Prostate gland (tissue), 2 donors: ENCODE measurements at places on chromosomes 16 and 17.

- DNase-seq = no peak
Measured at GRCh38 chr17:68169840-68170239, 78.0 kb upstream of the AMZ2 start.

GRCh38 chr17:61659437-61659836 lies 68.4 kb upstream of the NACA2 start:
- no peak for DNase-seq

DNA sequence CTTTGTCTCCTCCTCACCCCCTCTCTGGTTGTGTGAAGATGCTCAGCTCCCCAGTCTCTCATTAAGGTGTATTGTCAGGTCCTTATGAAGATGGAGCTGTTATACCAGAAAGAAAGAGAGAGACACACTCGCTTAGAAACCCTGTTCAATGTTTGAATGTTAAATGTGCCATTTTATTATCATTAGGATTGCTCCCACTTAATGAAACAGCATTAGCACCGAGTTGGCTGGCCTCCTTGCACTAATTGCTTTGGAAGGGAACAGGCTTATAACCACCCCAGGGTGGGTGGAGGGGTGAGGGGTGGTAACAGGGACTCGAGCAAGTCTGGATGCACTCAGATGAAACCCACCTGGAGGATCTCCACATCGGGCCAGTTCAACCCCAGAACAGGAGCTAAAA lies 14.4 kb downstream of the PIPOX start:
- no peak for DNase-seq

GRCh38 chr17:69213059-69213813 lies 15.4 kb downstream of the ABCA10 start:
- no peak for DNase-seq

- DNase-seq = no peak
Measured at GRCh38 chr16:4182581-4183236, 59.2 kb downstream of the SRL start.

DNA sequence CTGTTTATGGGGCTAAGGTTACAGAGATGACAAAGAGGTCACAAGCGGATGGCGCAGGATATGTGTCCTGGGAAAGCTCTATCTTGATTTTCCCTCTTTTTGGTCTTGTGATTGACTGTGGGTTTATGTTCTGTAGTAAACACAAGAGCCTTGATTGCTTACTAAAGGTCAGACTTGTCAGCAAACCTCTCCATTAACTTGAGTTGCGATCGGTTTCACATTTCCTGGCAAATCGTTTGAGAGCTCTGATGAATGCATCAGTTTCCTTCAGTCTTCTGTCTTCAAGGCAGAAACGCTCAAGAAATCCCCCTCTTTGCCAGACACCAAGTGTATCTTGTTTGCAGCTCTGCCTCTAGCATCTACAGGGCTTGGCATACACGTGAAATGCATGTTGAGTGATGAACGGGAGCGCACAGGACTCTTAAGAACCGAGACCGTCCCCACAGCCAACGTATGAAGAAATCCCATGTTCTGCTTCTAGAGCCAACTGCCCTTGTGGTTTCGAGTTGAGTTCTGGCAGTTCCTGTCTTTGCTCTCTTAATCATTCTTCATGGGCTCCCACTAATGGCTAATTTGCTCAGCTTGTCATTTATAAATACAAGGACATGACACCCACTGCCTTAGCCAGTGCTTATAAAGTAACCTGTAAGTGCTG lies 143.3 kb downstream of the PITPNC1 start:
- DNase-seq = no peak

GRCh38 chr17:43907425-43907981 lies at the start of gene MPP2:
Gene MPP2, minus strand, starts transcription at chr17:43907536. Its CDS starts 3,076 bp downstream, at chr17:43904460.
- peak; percentile 68 for DNase-seq

- no peak for DNase-seq
Measured at GRCh38 chr16:87012954-87013938, 303.9 kb downstream of the C16orf95 start.

DNA sequence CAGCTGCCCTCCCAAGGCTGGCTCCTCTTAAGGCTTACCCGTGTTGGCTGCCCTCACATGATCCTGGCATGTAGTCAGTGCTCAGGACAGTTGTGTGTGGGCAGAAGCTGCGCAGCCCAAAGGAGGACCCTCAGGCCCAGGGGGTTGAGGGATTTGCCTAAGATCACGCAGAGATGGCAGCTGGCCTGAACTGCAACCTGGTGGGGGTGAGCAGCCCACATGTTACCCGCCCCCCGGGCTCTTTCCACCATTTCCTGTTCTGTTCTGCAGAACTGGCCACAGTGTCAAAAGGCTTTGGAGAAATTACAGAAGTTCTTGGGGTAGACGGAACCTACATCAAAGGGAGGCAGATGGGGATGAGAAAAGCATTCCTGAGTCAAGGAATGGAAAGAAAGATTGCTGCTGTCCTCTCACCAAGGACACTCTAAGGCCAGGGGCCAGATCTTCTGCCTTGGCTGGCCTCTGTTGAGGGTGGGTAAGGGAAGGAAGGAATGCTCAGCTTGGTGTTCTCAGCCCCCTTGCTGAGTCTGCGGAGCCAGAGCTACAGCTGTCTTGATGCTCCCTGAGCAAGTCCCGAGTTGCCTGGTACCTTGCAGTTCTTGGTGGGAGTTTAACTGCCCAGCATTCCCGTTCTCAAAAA lies 53.0 kb downstream of the EPN2 start:
- no peak for DNase-seq

- peak; percentile 77 for DNase-seq
Measured at GRCh38 chr17:39623356-39623950, 3.3 kb upstream of the PPP1R1B start.

DNA sequence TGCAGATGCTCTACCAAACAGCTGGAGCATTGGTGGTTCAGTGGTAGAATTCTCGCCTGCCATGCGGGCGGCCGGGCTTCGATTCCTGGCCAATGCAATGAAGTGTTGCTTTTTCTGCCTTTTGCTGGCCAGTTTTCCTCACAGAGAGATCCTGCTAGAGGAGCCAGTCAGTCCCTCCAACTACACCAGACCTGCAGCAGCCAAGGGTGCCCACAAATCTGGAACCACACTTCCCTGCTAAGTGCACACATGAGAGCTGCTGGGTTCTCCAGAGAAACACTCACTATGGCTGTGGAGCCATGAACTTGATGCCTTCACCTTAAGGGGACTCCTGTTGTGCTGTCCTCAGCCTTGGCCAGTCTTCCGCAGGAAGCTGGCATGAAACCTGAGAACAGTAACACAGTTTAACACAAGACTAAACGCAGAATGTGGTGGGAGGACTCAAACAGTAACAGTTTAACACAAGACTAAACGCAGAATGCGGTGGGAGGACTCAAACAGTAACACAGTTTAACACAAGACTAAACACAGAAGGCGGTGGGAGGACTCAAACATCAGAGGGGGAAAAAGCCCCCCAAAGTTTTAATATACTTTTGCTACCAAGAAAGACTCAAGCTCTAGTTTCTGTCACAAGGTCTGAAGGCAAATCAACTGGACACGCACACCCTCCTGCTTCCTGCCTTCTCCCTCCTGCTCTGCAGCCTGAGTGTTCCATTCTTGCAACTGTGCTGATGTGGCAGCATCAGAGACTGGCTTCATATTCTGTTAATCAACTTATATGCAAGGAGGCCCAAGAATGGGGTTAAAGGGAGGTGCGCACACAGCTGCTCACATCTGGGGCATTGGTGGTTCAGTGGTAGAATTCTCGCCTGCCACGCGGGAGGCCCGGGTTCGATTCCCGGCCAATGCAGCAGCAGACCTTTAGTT lies 12.0 kb downstream of the VAC14 start:
- no peak for DNase-seq

DNA sequence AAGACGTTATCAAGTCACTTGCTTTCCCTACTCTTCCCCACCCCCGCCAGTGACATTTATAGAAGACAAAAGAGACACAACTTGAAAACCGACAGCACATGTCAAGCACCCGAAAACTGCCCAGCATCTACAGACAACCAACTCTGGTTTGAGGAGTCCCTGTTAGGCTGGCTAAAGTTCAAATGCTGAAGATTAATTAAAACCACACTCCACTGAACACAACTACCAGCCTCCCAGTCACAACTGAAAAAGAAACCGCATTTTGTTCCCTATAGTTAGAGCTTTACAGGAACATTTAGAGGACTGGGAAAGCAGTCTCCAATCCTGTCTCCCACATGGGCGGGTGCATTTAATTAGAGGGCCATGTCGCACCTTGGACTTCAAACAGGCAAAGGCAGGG lies 73.0 kb upstream of the COX10 start:
- DNase-seq = no peak

DNA sequence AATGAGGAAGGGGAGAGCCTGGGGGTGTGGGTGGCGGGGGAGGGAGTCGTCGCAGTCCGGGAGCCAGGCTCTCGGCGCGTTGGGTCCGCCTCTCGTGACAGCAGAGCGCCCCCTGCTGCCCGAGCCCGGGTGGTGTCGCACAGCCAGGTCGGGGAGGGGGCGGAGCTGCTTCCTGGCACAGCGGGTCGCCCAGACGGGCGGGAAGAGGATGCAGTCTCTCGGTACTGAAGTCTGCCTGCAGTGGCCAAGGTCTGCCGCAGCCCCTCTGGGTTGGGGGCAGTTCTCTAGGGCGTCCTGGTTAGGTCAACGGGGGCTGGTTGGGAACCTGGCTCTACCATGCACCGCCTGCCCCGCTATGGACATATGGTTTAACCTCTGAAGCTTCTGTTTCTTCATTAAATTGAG lies 38.2 kb upstream of the CCDC182 start:
- DNase-seq = peak; percentile 62

DNA sequence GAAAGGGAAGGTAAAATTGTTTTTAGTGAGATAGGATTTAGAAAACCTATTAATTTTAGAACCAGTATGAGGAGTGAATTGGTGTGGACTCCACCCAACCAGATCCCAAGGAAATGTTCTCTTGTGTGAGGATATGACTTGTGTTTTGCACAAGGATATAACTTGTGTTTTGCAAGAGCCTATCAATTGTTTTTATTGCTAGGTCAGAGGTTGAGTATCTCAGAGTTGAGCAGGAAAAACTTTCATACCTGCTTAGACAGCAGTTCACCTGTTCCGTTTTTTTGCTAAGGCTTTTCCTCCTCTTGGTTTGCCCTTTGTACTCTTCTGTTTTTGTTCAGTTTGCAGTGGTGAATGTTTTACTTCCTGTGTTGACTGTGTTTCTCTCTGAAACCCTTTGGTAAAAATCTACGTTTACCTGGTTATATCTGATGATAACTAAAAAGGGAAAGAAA lies 5.1 kb downstream of the NBR1 start:
- DNase-seq = no peak

DNA sequence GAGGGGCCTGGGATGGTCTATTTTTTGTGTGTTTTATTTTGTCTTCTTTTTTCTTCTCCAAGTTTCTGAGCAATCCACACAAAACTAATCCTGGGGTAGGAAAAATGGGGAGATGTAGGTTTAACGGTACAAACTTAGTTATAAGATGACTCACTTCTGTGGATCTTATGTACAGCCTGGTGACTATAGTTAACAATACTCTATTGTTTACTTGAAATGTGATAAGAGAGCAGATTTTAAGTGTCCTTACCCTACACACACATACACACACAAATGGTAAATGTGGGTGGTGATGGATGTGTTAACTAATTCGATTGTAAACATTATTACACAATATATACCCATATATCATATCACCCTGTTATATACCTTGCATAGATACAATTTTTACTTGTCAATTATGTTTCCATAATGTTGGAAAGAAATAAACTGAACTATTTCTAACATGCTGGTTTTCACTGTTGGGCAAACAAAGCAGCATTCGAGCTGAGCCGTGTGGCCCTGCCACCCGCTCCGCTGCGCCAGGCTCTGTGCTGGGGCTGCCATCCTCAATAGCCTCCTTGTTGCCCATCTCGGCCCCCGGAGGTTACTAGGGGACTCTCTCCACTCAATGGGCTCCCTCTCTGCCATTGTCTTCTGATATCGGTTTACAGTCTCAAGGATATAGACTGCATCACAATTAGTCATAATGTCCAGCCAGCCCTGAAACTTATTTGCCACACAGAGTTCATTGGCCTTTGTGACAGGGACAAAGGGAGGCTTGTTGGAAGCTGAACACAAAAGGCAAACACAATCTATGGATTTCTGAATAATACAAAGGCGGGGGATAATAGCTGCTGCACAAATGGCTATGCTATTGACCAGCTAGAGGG lies 380.3 kb upstream of the MAF start:
- DNase-seq = no peak

DNA sequence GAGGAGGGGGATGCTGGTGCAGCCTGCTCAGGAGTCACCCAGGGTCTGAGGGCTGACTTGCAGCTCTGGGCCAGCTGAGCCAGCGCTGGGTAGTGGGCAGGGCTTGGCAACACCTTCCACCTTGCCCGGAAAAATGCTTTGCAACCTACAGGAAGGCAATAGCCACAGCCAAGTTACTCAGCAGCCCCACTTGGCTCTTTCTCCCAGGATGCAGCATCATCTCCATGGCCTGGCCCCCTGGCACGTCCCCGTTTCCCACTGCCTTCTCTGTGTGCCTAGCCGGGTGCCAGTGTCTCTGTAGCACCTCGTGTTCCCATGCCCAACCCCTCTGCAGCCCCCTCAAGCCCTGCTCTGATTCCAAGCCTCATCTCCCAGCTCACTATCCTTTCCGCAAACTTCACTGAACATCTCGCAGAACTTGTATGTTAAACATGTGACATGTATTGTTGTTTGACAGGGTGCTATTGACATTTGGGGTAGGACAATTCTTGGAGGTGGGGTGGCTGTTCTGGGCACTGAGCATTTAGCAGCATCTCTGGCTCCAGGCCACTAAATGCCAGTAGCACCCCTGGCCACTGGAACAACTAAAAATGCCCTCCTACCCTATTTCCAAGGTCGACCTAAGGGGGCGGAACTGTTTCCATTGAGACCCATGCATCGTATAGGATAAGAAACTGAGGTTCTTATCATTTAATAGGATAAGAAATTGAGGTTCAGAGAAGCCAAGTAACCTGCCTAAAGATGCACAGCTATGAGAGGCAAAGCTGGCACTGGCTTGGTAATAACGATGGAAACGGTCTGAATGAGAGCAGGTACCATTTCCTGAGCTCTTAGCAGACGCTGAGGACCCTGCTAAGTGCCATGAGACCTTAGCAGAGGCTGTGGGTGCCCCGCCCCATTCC lies 12.2 kb downstream of the DEXI start:
- no peak for DNase-seq

- DNase-seq = peak; percentile 19
Measured at GRCh38 chr16:62853887-62854286, 817.6 kb upstream of the CDH8 start.

DNA sequence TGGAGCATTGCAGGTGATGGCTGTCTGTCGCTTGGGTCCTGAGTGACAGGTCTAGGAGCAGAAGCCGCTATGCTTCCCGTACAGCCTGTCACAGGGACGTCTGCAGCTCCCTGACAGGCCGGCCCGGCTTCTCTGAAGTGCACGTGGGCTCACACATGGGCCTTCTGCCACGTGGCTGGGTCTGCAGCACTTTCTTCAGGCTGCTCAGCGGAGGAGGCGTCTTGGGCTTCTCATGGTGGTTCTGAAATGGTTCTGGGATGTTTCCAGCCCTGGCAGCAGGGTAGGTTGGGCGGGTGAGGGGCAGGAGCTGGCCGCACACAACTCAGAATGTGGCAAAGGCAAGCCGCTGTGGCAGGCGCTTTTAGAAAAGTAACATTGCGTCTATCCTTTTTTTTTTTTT lies 80.3 kb upstream of the ZNF750 start:
- DNase-seq = no peak

DNA sequence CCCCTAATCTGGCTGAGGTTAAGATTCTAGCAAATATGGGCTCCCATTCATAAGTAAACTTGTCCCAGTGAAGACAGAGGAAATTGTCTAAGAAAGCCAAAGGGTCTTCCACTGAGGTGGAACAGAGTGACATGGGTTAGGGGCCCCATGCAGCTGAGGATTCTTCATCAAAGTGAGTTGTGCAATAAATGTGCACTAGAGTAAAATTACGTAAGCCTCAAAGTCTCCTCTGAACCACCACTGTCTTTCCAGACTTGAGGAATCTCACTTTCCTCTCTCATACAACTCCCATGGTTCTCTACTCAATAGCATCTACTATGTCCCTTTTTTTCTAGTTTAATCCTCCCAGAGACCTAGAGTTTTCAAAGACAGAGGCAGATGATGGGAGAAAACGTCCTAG lies 132.4 kb downstream of the CA10 start:
- no peak for DNase-seq
